ENCODE measurements at places on chromosomes 16 and 17.
A peak's percentile ranks its signal among the peaks of the same experiment; 100 is the strongest.

- no peak for DNase-seq
Observed at GRCh38 chr17:81479175-81480071, 33.2 kb downstream of the ACTG1 start.

DNA sequence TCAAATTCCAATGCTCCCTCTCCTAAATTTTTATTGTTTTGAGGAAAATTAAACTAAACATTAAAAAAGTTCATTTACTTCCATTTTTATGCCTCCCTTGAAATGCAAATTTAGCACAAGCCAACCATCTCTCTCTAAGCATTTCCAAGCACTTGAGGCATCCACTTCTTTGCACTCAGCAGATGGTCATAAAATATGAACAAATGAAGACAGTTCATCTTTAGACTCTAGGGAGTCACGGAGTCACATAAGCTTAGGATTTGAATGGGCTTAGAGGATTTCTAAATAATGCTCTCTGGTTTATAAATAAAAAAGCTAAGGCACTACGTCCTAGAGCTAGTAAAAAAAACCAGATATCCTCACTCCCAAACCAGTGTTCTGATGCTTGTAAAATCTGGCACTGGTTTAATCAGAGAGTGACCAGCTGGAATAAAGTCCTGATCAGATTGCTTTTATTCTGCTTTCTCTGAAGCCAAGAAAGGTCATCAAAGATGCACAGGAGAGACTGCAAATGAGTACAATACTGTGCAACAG, 204.2 kb downstream of the CA10 start:
- DNase-seq, result no peak

GRCh38 chr16:69830534-69831211, 68.5 kb downstream of the WWP2 start:
- peak; percentile 24 for DNase-seq

DNA sequence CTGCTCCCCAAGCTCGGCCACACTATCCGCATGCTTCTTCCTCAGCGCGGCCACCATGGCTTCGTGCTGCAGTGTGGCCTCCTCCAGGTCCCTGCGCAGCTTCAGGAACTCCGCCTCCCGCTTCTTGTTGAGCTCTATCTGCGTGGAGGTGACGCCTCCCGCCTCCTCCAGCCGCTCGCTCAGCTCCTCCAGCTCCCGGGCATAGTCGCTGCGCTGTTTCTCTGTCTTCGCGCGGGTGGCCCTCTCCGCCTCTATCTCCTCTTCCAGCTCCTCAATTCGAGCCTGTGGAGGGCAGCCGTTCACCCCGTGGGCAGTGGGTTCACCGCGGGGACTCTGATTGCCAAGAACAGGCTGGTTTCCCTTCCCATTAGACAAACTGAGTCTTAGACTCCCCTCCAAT, 19.0 kb downstream of the MYH3 start:
- no peak for DNase-seq

DNA sequence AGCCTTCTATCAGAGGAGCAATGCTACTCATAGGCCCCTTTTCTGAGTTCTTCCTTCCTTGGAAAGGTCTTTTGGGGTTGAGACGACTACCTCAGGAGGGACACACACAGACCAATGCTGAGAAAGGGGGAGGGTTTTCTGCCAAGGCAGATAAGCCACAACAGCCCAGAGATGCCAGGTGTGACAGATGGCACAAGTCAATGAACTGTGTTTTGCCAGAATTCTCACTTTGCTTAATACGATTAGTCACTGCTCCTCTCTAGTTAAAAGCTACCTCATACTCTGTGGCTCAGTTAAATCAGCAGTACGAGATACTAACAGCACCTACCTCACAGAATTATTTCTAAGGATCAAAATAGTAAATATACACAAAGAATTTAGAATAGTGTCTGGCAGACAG, 8.0 kb downstream of the BRD7 start:
- no peak for DNase-seq

- DNase-seq, result no peak
Observed at GRCh38 chr16:52090080-52090479, 456.9 kb downstream of the TOX3 start.

DNA sequence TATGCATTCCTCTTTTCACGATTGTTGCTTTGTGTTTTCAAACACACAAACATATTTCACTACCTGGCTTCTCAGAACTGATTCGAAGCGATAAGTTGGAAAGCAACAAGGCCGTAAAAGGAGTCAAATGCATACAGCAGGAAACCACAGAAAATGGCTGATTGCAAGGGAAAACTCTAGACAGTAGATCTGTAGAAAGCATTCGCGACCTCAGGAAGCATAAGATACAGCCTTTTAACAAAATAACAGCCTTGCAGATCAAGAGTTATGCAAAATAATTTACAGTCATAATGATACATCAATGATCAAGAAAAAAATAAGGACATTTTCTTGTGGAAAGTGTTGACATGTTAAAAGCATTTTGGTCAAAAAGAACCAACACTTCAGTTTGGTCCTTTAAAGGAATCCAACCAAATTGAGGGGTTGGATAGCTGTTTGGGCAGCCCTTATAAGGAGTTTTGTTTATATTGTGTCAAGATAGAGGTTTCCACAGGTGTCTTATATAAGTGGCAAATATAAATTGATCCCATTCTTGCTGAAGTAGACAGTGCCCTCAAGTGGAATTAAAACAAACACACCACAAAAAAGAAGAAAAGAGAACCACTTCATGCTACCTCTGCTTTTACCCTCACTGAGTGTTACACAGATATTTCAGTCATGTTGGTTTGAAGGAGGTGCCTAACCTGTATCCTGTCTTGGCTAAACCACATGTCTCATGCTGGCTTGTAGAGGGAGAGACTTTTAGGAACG, 5.5 kb downstream of the CYLD start:
- DNase-seq, result no peak

DNA sequence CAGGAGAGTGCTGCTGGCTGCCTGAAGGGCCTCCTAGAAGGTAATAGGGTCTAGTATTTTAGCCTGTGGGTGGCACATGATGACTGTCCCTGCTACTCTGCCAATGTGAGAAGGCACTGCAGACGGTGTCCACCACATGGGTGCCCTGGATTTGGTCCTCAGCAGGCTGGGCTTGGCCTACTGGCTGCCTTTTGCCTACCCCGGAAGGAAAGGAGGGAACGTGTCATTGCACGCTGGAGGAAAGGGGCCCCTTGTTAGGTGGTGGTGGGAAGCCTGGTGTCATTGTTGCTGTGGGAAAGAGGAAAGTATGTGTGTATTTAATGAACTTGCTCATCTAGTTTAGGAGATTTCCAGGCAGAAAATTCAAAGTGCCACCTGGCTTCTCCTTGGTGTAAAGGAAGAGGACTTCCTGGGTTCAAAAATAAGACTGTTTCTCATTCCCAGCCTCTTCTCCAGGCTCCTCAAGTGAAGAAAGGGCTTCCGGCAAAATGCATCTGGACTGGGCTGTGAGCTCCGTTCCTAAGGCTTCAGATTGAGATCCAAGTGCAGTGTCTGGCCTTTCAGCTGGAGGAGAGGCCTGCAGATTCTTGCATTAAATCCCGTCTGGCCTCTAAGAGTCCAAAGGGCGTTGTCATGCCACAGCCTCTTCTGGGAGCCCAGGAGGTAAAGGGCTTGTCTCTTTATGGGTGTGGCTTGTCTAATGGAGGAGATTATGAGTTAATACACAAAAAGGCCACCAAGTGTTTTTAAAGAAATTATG, 55.1 kb downstream of the RPTOR start:
- peak; percentile 17 for DNase-seq

GRCh38 chr16:23771027-23771426, 16.2 kb downstream of the CHP2 start:
- DNase-seq, result no peak

GRCh38 chr17:47776330-47777197, 43.5 kb downstream of the TBX21 start:
- peak; percentile 47 for DNase-seq

- DNase-seq, result no peak
Observed at GRCh38 chr17:65973237-65973636, 218.7 kb downstream of the CEP112 start.

DNA sequence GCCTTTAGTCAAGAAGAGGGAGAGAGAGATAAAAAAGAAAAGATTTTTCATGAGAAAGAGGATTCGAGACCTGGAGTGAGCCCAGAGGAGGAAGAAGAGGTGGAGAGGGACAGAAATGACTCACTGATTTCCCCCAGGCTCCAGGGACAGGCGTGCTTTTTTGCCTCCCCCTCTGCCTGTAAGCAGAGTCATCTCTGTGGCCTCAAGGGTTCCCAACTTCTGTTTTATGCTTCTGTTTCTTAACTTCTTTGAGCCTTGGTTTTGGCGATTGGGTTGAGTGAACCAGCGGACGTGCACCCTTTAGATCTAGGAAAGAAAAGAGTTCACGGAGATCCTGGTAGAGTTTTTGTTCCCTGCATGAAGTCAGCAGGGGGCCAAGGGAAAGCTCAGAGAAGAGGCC, 147.9 kb upstream of the NOL11 start:
- DNase-seq, result no peak

- DNase-seq, result no peak
Observed at GRCh38 chr16:61892531-61892930, 143.7 kb downstream of the CDH8 start.

- DNase-seq, result peak; percentile 76
Observed at GRCh38 chr16:30491744-30492308, 19.3 kb downstream of the ITGAL start.

- DNase-seq, result peak; percentile 70
Observed at GRCh38 chr17:39553341-39553945, 54.3 kb downstream of the NEUROD2 start.

GRCh38 chr16:25006504-25007056, 8.6 kb downstream of the ARHGAP17 start:
- peak; percentile 74 for DNase-seq

GRCh38 chr16:86316967-86317812, 193.1 kb upstream of the FOXF1 start:
- no peak for DNase-seq

DNA sequence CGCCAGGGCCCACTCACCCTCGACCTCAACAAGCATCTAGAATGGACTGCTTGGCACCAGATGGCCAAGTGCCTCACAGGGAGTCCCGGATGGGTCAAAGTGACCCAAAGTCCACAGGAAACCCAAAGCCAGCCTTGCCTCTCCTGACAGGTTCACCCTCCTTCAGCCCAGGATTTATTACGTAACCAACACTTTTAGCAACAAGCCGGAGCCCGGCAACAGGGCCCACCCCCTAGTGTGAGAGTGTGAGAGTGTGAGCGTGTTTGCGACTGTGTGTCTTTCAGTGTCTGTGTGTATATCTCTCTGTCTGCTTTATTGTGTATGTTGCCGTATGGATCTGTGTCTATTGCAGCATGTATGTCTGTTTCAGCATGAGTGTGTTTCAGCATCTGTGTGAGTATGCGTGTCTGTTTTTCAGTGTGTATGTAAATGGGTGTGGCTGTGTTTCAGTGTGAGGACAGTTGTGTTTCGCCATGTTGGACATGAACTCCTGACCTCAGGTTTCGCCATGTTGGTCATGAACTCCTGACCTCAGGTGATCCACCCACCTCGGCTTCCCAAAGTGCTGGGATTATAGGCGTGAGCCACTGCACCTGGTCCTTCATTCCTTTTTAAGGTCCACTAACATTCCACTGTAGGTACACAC, 13.7 kb upstream of the PEMT start:
- no peak for DNase-seq

DNA sequence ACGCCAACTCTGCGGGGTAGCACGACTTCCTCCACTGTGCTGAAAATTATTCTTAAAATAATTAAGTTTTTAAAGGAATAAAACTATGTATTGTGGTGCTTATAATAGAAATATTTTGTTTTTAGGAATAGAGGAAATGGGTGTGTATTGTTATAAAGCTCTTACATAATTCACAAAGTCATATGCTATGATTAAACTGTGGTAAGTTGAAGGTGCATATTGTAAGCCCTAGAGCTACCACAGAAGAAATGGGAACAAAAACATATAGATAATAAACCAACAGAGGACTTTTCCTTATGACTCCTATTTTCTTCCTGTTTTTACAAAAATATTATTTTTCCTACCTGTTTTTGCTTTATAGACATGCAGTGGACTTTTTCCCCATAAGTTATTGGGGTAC, 4.3 kb upstream of the SLFN11 start:
- DNase-seq, result no peak

DNA sequence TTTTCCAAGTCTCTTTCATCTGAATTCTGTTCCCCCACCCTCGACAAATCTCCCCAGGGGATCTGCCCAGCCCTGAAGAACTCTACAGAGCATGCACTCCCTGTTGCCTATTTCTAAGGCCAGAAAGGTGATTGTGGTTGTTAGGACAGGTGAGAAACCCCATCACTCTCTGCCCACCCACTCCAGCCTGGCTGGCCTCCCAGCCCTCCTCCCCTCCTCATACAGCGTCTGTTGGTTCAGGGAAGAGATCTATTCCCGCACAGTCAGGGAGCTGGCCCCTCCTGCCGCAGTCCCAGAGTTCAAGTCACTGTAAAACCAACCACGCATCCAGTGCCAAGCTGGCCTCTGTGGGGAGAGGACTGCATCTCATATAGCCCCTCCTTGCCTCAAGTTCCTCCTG, 98.7 kb downstream of the KCNJ12 start:
- no peak for DNase-seq

DNA sequence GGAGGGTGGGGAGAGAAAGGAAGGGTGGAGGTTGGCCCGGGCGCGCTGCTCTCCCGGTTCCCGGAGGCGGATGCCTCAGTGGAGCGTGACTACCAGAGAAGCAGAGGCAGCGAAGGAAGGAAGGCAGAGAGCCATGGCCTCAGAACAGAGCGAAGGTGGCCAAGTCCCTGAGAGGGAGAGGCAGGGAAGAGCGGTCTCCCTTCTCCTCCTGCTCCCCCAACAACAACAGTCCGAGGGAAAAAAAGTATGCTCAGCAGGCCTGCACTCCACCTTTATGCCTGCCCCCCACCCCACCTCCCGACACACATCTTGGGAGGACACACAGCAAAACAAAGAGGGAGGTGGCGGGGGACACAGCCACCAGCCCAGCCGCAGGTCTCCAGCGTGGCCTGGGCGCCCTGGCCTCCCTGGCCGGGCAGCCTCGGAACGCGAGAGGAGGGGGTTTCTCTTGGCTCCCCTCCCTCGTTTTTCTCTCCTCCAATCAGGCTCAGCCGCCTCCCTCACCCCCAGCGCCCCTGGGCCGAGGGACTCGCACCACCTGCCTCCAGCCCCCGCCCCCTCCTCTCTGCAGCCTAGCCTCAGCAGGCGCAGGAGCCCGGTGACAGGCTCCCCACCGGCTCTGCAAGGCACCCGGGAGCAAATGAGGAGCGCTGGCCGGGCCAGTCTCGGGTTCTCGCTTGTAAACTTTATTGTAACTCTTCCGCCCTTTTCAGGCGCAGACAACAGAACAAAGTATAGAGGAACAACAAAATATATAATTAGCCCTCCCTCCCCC, 1.1 kb upstream of the HOXB7 start:
- DNase-seq, result no peak

GRCh38 chr16:3017794-3018506, at the start of gene CLDN6:
Gene CLDN6 (minus strand): TSS chr16:3018183. CDS start chr16:3016021, 2,162 bp downstream.
- DNase-seq, result no peak

DNA sequence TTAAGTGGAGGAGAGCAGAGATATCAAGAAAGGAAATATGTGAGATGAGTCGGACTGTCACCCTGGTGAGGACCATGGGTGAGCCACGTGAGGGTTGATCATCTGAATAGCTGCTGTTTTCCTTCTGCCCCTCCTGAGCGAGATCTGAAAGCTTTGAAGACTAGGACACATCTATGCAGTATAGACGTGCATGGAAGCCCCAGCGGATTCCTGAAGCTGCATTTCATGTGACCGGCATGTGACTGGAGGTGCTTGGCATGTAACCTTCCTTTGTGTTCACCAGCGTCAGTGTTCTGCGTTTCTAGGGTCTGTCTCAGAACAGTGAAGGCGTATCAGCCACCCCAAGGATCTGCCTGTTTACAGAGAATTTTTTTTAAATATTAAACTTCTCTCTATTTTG, 75.1 kb downstream of the MSI2 start:
- no peak for DNase-seq

- no peak for DNase-seq
Observed at GRCh38 chr17:28081467-28081866, 39.0 kb downstream of the NLK start.

GRCh38 chr17:83175119-83175821, 95.9 kb downstream of the METRNL start:
- DNase-seq, result no peak
